GM13977 (cell line): ENCODE measurements at places on chromosomes 7 and 10.

GRCh38 chr7:47483604-47484273 is 98.2 kb downstream of the TNS3 start:
- DNase-seq = no peak

DNA sequence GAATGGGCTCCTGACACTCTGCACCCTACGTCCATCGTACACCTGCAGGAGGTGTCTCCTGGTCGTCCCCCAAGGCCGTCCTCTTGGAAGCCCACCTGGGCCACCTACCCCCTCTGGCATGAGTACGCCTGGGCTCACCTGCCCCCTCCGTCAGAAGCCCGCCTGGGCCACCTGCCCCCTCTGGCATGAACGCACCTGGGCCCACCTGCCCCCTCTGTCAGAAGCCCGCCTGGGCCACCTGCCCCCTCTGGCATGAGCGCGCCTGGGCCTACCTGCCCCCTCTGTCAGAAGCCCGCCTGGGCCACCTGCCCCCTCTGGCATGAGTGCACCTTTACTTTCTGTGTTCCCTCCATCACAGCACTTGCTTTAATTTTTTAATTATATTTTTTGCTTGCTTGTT is 401.2 kb downstream of the PTPRN2 start:
- DNase-seq = no peak

DNA sequence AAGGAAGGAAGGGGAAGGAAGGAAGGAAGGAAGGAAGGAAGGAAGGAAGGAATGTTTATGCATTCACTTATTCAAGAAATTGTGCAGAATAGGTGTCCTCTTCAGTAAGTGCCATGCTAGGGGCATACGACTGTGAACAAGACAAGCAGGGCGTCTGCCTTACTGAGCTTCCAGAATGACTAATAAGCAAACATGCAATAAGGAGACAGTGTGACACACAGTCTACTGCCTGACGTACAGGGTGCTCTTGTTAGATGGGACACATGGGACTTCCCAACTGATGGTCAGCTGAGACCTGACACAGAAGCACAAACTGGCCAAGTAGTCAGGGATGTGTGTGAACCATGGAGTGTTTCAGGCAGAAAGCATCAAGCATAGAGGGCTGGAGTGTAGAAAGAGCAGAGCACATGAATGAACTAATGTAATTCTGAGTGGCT is 18.2 kb downstream of the DNAJC12 start:
- DNase-seq = no peak

GRCh38 chr7:70846208-70846607 is 285.7 kb upstream of the GALNT17 start:
- DNase-seq = no peak

GRCh38 chr10:102493771-102494170 is 8.7 kb downstream of the ACTR1A start:
- DNase-seq = no peak

- no peak for DNase-seq
Measured at GRCh38 chr10:32326680-32327363, 20.1 kb downstream of the EPC1 start.

GRCh38 chr10:129962031-129962871 is 1.8 kb downstream of the EBF3 start:
- DNase-seq = no peak

DNA sequence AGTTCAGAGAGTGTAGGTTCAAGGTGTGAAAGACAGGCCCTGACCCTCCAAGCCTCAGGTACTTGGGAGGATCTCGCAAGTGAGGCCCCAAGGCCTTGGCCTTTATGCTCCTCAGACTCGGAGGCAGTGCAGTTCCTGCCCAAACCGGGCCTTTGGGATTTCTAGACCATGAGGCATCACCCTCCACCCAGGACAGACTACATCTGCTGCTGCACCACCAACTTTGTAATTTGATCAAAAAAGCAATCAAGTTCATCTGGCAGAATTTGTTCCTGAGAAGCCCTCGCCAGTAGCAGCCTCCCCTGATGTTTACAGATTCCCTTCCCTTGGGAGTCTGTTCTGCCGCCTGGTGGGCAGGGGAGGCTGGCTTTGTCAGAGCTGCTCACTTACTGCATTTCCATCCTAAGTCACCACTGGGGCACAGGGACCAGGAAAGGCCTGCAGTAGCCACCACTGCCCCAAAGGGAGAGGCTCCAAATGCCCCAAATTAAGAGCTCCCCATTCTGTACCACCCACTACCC is 2.1 kb downstream of the CAMK2G start:
- DNase-seq = no peak

DNA sequence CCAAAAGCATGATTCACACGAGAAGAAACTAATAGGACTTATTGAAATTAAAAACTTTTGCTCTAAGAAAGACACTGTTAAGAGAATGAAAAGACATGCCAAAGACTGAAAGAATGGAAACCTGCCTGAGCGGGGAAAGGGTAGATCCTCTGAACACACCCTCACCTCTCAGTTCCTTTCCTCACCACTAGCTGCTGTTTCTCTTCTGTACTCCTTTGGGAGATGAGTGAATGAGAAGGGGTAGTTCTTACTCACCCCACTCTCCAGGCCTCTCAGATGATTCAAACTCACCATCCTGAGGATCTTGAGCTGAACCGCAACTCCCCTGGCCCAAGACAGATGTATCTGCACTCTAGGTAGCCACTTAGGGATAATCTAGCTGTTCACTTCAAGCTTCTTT is 41.9 kb downstream of the IQUB start:
- no peak for DNase-seq

DNA sequence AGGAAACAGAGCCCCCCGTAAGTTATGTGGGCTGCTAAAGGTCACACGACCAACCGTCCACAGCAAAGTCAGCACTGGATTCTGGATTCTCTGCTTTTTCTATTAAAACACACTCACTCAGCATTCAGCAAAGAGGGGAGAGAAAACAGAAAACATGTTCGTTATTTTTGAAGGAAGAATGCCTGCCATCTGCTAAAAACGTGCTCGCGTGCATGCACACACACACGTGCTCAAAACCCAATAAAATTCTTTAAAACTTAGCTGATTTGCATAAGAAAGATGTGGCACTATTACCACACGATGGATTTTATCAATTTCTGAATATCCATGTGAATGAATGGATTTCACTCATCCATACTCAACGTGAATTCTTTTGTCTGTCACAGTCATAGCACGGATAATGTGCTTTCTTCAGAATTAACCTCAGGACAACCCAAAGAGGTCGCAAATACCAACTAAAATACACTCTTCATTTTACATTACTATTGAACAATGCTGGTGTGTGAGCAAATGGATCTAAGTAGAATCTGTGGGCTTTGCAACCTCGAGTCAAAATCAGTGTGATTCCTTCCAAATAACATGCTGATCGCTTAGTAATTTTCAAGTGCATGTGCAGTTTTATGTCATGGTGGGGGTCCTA is 40.8 kb downstream of the NRP1 start:
- no peak for DNase-seq

DNA sequence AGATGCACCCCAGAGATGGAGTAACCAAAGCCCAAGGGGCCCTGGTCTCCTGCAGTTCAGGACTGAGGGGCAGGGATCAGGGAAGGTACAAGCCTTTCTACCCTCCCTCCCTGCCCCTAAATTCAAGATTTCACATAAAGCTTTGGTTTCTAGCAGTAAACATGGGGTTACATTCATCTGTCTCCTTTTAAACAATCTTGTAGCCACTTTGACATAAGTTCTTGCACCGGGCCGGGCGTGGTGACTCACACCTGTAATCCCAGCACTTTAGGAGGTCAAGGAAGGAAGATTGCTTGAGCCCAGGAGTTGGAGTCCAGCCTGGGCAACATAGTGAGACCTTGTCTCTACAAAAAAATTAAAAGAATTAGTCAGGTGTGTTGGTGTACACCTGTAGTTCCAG is 4.0 kb upstream of the ACTR3C start:
- no peak for DNase-seq

DNA sequence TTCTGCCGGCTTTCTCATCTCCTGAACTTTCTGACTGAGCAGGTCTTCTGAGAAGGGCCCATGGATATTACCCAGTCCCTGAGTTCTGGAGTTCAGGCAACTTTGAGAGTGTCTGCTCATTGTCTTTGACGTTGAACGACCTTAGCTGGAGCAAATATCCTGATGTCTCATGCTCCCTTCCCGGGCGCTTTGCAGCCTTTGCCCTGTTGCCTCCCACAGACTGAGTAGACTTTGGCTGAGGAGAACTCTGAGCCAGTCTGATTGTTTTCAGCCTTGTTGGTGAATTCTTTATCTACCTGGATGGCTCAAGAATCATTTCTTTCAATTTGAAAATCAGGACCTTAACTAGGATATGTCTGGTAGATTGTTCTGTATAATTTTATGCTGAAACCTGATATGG is 353.7 kb downstream of the GLRX3 start:
- DNase-seq = no peak

DNA sequence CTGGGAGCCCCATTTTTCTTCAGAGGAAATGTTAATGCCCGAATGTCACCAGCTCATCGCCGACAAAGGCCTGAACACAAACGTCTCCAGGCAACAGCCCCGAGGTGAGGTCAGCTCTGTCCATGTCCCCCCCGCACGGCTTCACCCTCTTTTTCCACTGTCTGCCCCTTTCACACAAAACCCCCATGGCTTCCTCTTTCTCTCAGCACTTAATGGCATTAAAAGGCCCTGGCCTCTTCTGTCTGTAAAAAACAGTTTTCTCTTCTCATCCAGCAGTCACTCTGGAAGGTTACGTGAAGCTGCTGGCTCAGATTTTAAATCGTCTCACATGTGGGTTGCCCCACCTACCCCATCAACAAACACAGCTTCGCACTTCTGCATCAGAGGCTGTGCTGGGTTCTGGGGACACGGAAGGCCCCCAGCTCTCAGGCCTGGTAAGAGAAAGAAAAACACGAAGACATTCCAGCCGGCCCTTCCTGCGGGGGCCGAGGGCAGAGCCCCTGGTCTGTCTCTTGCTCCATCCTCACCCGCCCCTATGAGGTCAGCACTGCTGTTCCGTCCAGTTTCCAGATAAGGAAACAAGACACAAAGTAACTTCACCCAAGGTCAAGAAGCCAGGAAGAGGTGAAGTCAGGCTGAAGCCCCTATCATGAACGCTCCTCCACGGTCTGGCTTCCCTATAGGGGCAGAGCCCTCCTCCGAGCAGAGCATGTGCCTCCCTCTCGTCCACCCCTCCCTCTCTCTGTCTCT is 91.1 kb upstream of the PDGFA start:
- no peak for DNase-seq

DNA sequence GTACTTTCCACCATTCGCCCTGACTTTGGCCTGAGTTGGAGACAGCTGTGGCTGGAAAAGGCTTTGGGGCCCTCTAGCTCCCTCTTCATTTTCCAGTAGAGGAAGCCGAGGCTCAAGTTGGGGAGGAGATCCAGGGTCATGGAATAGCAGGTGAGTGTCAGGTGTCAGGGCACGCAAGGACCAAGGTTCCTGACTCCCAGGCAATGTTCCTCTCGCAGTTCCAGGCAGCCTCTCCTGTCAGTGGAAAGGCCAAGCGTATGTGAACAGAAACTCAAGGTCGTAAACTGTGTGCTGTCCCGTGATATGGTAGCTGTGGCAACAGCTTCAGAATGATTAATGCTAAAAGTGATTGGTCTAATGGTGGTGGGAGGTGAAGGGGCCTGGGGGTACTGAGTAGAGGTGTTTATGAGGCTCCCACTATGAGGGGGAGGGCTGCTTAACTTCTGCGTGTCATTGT is 13.2 kb downstream of the ADAMTS14 start:
- DNase-seq = no peak

DNA sequence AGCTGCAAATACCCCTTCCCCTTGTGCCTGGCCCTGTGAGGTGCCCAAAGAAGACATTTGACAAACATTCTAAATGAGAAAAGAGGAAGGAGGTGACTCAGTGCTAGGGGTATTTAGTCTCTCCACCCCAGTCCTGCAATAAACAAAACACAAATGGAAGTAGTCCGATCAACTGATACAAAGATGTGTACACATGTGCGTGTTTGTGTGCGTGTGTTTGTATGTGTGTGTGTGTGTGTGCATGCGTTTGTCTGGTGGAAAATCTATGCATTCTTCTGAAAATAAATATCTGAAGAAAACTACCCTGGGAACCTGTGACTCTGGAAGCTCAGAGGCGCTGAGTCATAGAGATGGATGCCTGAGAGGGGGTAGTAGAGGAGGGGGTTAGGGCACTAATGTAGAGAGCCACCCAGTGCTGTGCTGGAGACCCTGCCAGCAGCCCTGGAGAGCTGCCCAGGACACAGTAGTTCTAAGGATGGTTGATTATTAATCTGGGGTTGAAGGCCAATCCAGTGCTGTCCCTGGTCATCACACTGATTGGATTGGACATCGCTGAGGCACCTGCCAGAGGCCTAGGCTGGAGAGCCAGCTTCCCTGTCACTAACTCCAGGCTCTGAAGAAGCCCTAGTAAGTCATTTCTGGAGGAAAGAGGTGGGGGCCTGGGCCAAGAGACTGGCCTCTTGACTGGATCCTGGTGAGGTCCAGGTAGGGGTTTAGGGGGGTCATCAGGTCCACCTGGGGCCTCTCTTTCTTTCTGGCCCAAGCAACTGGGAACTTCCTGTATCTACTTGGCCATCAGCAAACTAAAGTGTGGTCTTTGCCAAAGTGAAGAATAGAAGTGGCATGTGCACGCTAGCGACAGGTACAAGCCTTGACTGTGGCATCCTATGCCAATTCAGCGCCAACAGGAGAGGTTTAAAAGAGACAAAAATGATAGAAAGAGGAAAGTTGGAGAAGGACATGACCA is 18.5 kb downstream of the SFTPA1 start:
- no peak for DNase-seq

- DNase-seq = no peak
Measured at GRCh38 chr10:61399406-61399805, 53.8 kb downstream of the TMEM26 start.

GRCh38 chr10:131556897-131557495 is 245.5 kb upstream of the TCERG1L start:
- DNase-seq = no peak

- no peak for DNase-seq
Measured at GRCh38 chr10:102704915-102705314, 9.3 kb downstream of the ARL3 start.

DNA sequence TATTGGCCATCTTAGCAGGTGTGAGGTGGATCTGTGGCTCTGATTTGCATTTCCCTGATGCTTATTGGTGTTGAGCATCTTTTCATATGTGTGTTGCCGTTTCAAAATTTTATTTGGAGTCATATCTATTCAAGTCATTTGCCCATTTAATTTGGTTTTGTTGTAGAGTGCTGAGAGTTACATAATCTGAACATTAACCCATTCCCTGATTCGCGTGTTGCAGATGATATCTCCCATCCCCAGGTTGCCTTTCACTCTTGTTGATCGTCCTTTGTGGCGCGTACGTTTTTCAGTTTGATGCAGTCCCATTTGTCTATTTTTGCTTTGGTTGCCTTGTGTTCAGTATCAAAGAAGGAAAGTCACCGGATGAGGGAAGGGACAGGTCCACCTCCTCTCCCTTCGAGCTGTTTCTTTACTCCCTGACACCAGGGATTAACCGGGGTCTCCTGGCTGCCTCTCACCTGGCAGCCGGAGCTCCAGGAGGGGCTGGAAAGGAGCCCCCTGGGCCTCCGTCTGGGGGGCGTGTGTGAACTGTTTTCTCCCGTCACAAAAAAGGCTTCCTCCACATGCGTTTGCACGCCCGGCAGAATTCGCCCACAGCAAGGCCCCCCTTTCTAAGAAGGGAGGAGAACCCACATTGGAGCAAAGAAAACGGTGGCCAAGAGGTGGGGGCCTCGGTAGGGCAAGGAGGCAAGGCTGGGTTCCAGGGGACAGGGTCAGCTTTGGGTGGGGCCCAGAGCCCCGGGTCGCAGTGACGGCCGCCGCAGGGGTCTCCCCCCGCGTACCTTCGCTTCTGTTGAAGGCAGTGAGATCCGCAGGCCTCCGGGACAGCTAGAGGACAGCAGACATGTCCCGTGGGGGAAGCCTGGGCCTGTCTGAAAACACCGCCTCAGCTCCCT is 8.3 kb downstream of the MNX1 start:
- peak; percentile 42 for DNase-seq

- no peak for DNase-seq
Measured at GRCh38 chr7:112162142-112162766, 43.9 kb downstream of the DOCK4 start.
